BJ (cell line): ENCODE measurements at places on chromosomes 1 and 21. TPM values are rescaled to one million over a fixed set of nuclear protein-coding genes. Genes with fewer than 3 reads are reported as not detected.

DNA sequence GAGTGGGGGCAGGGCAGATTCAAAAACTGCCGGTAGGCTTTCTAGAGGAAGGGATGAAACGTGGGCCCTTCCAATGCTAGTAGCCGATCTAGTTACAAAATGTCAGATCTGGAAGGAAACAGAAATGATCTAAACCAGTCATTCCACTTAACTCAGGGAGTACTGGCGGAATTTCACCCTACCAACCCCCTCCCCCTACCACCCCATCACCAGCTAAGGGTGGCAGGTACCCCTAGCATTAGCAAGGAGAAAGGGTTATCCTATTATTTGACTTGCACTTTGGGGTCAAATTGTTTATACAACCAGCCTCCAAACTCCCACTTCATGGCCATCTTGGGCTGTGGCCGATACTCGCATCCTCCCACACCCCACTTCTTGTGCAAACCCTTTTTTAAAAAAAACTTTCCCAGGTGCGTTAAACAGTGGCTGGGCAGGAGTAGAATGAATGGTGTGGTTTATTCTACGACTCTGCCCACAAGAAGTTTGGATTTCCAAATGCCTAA lies 644 bp upstream of the MRPL24 start:
- DNase-seq: no peak

GRCh38 chr1:232209357-232209756 lies 420.6 kb downstream of the SIPA1L2 start:
- DNase-seq: no peak

- no peak for DNase-seq
These were observed 1.4 kb downstream of the TMEM54 start for GRCh38 chr1:32899586-32900296.

GRCh38 chr1:223628233-223629125 lies 37.0 kb downstream of the CAPN8 start:
- DNase-seq: no peak

GRCh38 chr1:68675336-68675735 lies 178.5 kb upstream of the DEPDC1 start:
- DNase-seq: no peak

DNA sequence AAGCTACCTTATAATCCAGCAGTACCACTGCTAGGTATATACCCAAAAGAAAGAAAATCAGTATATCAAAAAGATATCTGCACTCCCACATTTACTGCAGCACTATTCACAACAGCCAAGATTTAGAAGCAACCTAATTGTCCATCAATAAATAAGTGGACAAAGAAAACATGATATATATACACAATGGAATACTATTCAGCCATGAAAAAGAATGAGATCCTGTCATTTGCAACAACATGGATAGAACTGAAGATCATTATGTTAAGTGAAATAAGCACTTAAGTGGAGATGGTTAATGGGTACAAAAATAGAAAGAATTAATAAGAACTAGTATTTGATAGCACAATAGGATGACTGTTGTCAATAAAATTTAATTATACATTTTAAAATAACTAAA lies 90.7 kb upstream of the PKN2 start:
- no peak for DNase-seq

The KCND3 gene
- 2.2 and 3.6 TPM in 2 replicates for polyA plus RNA-seq

The RAP1GAP gene
- 0.16 and 0.31 TPM in 2 replicates for polyA plus RNA-seq

The LRRIQ3 gene
- polyA plus RNA-seq: 0.20 and 0.43 TPM in 2 replicates
